Vagina (tissue), 2 donors: ENCODE measurements at places on chromosomes 3 and 15. TPM values are rescaled to one million over a fixed set of nuclear protein-coding genes. Genes with fewer than 3 reads are reported as not detected.
A peak's percentile ranks its signal among the peaks of the same experiment; 100 is the strongest.

Gene C2CD4A
- total RNA-seq: not detected

- no peak for DNase-seq
Measured at GRCh38 chr3:54577313-54577712, 350.5 kb downstream of the LRTM1 start.

- DNase-seq: no peak
Measured at GRCh38 chr3:71930056-71930991, 145.4 kb upstream of the PROK2 start.

Gene NRG4
- total RNA-seq: not detected

DNA sequence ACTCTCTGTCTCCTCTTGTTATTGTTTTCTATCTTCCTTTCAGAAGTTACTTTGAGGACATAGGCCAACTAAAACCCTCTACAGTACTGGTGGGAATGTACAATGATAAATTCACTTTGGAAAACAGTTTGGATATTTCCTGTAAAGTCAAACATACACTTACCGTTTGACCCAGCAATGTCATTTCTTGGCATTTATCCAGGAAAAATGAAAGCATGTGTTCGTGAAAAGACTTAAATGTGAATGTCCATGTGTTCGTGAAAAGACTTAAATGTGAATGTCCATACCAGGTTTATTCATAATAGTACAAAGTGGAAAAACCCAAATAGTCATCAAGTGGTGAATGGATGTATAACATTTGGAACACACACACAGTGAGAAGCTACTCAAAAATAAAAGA lies 361.5 kb upstream of the DPH6 start:
- DNase-seq: no peak

DNA sequence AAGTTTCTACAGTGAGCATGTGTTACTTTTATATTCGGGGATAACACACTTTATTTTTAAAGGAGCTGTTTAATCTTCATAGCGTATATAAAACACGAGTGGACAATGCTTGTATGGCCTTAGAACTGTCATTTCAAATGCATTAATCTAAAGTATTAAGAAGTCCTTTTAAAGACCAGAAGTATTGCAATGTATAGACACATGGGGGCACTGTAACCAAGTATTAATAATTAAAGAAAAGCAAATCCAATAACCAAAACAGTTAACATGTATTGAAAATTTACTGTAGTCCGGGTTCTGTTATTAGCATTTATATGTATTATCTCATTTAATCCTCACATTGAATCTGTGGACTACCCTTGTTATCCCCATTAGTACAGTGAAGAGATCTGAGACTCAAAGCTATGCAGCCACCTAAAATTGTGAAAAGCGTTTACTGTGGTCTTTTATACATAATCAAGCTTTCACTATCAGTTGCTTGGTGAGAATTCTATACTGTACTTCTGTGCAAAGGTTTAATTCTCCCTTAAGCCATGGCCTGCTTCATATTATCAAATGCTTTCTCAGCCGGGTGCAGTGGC lies 10.1 kb downstream of the ARL14 start:
- DNase-seq: no peak

- DNase-seq: no peak
Measured at GRCh38 chr3:6935970-6936369, 75.1 kb downstream of the GRM7 start.

GRCh38 chr3:9676785-9677184 lies 26.8 kb upstream of the CPNE9 start:
- DNase-seq: no peak

Gene XCR1
- not detected for total RNA-seq

GRCh38 chr3:81602781-81603180 lies 158.7 kb downstream of the GBE1 start:
- DNase-seq: no peak

Gene GOLGA6C
- not detected for total RNA-seq

DNA sequence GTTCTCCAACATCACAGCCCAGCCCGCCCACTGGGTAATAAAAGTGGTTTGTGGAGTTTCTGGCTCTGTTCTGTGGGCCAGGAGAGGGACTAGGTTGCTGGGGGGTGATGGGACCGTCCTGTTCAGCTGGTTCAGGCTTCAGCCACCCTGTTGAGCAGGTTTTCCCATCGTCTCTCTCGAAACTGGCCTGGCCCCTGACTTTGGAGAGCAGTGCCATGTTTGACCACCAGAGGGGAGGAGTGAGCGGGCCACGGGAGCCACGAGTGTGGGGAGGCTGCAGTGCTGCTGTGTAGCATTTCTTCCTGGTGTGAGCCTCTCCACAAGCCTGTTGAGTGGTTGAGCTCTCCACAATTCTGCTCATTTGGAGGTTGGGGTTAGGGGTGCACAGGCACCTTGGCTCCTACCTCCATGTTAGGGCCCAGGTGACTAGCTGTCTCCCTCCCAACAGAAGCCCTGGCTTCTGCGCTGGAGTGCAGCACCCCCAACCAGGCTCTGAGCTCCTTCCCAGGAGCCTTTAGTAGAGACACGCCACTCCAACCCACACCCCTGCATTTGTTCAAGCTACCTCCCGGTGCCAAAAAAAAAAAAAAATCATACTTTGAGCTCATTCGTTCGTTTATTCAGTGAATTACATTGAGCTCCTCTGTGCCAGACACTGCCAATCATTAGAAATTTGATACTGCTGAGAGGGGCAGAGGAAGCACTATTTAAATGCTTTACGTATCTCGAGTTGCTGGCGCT lies 13.9 kb downstream of the SPINT1 start:
- no peak for DNase-seq

Gene DUOXA2
- total RNA-seq: 1.5 TPM

GRCh38 chr3:158140396-158140795 lies 30.5 kb downstream of the RSRC1 start:
- no peak for DNase-seq

Gene TPRA1
- total RNA-seq: 54.0 TPM

GRCh38 chr3:141629976-141630375 lies 108.1 kb upstream of the RNF7 start:
- DNase-seq: no peak

Gene SYNM
- 62.6 TPM for total RNA-seq

GRCh38 chr15:42921342-42921731 lies 759 bp upstream of the TTBK2 start:
- DNase-seq: no peak

- no peak for DNase-seq
Measured at GRCh38 chr3:172106989-172107388, 67.6 kb downstream of the FNDC3B start.

Gene CCR3
- not detected for total RNA-seq

Gene GPR176
- total RNA-seq: 5.4 TPM

Gene ALS2CL
- total RNA-seq: 134 TPM

- DNase-seq: no peak
Measured at GRCh38 chr3:129845956-129846355, 47.6 kb downstream of the TMCC1 start.

DNA sequence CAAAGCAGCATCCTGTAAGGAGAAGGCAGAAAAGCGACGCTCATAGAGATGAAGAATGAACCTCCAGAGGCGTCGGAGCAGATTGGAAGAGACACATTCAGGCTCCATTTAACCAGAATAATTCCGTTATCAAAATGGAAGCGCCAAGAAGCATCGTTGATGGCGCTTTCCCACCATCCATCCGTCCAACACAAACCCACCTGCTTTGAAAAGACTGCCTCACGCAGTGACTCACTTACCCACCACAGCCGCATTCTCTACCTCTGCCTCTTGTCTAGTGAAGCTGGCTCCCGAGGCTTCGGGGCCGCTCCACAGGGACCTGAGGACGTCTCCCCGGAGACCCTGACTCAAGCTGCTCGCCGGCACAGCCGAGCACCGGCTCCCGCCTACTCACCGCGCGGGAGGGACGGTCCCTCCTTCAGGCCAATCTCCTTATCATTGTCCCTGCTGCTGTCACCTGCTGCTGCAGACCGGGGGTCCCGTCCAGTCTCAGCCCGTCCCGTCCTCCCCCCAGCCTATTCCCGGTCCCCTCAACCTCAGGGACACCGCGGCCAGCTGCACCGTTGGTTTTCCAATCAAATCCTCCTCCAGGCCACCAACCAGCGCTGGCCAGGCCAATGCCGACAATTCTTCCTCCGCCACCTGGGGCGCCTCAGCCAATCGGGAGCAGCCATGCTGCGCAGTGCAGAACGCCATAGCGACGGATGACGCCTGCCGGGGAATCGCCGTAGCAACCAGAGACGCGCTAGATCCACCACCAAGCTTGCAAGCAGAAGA lies at the start of gene NEK10:
TSS of gene NEK10 (minus strand) at position 553 of the 777 bp plus-strand sequence. CDS start 16,501 bp downstream, outside the sequence.
- no peak for DNase-seq

GRCh38 chr3:156516284-156516683 lies 38.6 kb downstream of the SSR3 start:
- DNase-seq: no peak

GRCh38 chr3:72323773-72324172 lies 524.5 kb downstream of the SHQ1 start:
- no peak for DNase-seq

GRCh38 chr3:141753399-141753798 lies 9.8 kb upstream of the GRK7 start:
- DNase-seq: no peak

Gene GREM1
- 122 TPM for total RNA-seq

Gene SCN11A
- total RNA-seq: not detected

DNA sequence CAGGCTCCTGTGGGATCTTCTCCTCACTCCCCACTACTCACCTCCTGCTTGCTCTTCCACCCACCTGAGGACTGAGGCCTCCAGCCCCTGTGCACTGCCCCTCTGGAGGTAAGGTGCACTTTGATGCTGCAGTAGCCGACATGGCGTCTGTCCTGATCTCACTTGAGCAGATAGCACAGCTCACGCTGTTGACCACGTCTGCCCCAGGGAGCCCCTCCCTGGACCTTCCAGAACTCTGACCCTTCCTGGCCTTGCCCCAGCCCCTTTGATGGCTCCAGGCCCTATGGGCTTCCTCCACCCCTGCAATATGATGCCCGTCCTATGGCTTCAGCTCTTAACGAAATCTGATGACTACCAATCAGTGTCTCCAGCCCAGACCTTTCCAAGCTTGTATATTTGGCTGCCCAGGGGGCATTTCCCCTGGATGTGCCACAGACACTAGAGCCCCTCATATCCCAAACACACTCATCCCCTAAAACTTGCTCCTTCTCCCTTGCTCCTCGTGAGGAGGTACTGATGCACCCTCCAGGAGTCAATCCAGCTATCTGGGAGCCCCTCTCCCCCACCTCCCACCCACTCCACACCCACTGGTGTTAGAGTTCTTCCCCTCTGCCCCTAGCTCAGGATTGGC lies 27.1 kb downstream of the KY start:
- DNase-seq: peak; percentile 58

- no peak for DNase-seq
Measured at GRCh38 chr3:94305835-94306611, 243.2 kb downstream of the NSUN3 start.

Gene CHRNA5
- 8.8 TPM for total RNA-seq

DNA sequence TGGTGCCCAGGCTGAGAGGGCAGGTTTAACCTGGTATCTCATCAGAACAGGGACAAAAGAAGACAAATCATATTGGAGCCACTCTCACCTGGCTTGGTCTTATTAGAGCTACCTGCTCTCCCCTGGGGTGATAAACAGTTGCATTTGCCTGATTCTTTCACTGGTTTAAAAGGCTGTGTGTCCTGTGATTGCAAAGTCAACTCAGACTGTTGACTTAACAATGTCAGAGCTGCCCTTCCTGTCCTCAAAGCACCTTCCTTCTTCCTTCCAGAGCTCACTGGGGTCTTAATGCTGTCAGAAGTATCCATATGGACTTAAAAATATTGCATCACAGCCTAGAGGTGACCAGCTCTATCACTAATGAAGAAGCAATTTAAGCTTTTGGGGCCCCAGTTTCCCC lies 50.5 kb upstream of the MINAR1 start:
- DNase-seq: no peak

GRCh38 chr3:15403495-15403894 lies 23.8 kb downstream of the METTL6 start:
- DNase-seq: no peak

- DNase-seq: no peak
Measured at GRCh38 chr15:90154246-90154645, 46.9 kb upstream of the SEMA4B start.

Gene ANKRD63
- not detected for total RNA-seq

DNA sequence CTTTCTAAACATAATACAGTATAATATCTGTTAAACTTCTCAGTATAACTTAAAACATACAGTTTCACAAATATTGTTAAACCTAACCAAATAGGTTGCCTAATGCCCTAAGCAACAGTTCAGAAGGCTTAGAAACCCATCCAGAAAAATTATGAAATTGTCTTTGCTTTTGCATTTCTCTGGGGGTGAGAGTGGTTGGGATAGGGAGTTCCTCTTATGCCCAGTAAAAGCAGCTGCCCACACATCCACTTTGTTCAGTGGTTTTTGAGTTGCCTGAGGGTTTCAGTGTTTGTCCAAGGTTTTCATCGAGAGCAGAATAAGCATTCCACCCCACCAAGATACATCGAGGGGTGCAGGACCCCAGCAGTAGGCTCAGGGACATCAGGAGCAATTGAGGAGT lies 179.4 kb downstream of the CDIN1 start:
- no peak for DNase-seq

Gene WDR93
- not detected for total RNA-seq

GRCh38 chr15:100975043-100975442 lies 55.9 kb downstream of the LRRK1 start:
- no peak for DNase-seq

DNA sequence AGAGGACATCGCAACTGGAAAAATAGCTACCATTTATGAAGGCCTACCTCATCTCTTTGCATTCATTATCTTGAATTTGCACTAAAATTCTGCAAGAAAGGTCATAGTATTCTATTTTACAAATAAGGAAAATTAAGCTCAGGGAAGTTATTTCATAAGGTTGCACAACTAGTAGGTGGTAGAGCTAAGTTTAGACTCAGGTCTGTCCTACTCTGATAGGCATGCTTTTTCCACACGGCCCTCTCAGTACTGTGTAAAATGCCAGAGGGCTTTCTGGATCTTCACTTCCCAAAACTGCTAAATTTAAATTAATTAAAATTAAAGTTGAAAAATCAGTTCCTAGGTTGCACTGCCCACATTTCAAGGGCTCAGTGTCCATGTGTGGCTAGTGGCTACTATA lies 18.3 kb downstream of the MAP2K1 start:
- DNase-seq: no peak

GRCh38 chr15:25695875-25696760 lies 167.0 kb downstream of the ATP10A start:
- no peak for DNase-seq

GRCh38 chr15:52164631-52165265 lies 26.4 kb downstream of the GNB5 start:
- no peak for DNase-seq

DNA sequence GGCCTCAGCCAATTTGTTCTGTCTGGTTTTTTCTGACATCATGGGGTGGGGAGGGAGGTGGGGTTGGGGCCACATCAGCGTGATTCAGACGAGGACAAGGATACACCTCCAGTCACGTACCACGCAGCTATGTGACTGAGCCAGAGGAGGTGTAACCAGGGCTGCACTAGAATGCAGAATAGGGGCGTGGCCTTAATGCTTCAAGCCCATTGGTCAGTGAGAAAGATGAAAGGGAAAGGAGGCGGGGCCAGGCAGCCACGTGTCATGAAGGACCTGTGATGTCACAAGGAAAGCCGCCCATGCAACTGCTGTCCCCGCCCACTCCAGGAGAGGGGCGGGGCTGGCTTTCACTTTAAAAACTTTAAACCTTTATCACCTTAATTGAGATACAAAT lies at the start of gene GOLGA6L2:
TSS of gene GOLGA6L2 (minus strand) at position 137 of the 394 bp plus-strand sequence. CDS start at position 75, 62 bp downstream.
- no peak for DNase-seq

Gene DZIP1L
- 27.5 TPM for total RNA-seq

- DNase-seq: no peak
Measured at GRCh38 chr3:116872688-116873087, 163.1 kb downstream of the TUSC7 start.
